ENCODE measurements at places on chromosomes 3 and 15.

DNA sequence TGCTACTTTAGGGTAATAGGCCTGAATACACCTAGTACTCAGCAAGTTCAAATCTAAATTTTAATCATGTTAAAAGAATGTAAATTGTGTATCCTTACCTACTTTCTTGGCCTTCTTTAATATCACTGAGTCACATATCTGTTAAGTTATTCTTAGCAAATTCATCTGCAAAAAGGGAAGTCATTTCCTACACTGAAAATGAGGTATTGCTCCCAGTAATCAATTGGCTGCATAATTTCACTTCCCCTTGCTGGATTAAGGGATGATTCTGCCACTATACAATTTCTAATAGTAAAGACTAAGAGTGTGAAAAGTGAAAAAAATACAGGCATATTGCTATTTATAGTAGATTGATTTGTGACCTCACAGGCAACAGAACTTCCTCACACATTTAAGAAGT, 47.8 kb downstream of the CCDC54 start:
- DNase-seq, result no peak

GRCh38 chr3:115517457-115518050, 105.8 kb upstream of the GAP43 start:
- no peak for DNase-seq

DNA sequence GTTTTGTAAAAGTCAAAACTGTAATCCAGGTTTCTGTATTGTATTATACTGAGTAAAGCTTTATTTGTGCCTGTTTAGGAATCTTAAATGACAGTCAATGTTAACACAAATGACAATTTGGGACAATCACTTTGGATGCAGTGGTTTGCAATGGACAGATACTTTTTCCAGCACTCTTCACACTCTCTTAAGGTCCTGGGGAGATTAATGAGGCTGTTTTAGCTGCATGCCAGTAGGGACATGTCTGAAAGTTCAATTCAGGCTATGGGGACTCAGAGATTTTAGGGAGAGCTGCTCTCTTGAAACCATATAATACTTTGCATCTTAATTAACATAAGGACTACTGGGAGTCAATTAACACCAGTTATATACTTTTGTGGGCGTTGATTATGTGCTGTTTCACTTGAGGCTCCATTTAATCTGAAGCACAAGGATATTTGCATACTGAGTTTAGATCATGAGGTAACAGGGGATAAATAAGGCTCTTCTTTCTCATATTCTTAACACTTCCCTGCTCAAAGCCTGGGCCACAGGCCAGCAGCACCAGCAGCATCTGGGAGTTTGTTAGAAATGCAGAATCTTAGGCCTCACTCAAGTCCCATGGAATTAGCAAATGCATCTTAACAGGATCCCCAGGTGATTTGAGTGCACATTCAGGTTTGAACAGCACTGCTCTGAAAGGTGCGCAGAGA, 972.8 kb downstream of the PLOD2 start:
- no peak for DNase-seq

DNA sequence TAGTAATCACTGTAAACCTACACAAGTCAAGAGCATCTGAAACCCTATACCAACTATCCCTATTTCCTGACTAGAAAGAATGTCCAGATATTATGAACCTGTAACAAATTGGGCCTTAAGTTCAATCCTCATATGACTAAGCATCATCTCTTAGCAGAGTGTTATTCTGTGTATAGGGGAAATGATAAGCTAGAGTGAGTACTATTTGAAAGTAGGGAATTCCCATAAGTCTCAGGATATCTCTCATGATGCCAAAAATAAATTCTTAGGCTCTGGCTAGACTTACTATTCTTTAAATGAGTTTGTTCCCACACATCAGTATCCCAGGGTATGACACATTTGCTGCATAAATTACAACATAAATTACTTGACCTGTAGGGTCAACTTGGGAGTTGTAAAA, 15.3 kb downstream of the MRPL47 start:
- DNase-seq, result no peak

DNA sequence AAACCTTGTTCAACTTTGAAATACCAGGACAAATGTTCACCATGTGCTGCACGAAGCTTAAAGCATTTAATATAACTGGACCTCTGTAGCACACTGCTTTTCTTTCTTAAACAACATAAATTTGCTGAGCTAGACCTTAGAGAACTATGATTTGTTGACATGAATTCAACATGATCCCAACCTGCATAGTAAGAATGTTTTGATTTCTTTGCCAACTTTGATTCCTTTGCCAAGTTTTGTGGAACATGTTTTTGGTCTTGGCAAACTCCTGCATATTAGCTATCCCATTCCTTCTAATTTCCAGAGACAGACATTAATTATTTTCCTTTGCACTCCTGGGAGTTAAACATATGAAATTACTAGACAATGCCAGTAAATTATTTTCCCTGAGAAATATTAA, 197.2 kb upstream of the RBMS3 start:
- no peak for DNase-seq

DNA sequence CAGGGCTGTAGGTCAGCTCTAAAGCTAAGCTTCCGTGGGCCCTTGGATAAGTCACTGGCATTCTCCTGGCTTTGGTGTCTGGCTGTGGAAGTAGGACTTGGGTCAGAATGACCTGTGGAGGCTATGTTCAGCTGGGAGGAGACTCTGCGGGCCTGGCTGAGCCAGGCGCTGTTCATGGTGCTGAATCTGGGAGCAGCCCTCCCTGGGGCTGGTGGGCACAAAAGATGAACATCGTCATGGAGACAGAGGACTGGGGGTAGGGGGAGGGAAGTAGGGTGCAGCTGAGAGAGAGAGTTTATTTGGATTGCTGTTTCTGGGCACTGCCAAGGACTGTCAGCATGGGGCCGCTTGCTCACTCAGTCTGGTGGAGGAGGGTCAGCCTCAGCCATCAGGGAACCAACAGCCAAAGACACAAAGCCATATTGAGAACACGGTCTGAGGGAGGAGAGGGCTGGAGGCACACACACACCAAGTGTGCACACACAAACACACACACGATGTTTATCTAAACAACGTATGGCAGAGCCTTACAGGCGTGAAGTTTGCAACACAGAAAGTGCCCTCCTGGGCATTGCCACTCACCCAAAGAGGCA, 120.7 kb upstream of the LINGO1 start:
- no peak for DNase-seq

DNA sequence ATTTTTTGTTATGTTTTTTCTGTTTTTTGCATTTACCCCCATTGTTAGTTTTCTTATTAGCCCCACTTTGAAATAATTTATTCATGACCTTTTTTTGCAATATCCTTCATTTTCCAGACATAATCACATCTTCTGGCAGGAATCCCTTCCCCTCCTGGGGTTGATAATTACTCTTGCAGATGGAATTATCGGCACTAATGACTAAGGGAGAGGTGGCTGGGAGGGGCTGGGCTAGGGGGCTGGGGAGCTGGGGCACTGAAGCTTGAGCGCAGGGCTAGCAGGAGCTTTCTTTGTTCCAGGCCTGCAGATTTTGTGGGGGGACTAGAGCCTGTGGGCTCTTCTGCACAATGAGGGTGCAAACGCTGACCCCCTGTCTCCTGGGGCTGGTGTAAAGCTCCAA, 77.8 kb downstream of the RAB11A start:
- no peak for DNase-seq

DNA sequence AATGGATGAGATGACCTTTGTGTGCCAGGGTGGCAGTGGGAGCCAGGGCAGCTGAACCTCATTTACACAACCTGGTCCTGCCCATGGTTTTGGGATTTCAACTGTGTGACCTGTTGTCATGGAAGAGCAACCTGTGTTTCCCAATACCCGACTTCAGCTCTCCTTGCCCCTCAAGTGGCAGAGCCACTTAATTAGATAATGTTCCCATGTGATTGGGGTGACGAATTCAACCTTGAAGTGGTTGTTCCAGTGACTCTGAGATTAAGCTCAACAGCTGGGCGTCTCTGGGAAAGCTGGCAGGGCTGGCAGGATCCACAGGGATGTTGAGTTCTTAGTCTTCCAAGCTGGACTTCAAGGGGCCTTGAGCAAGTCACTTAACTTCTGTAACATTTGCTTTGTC, 71.0 kb downstream of the THSD4 start:
- DNase-seq, result no peak

DNA sequence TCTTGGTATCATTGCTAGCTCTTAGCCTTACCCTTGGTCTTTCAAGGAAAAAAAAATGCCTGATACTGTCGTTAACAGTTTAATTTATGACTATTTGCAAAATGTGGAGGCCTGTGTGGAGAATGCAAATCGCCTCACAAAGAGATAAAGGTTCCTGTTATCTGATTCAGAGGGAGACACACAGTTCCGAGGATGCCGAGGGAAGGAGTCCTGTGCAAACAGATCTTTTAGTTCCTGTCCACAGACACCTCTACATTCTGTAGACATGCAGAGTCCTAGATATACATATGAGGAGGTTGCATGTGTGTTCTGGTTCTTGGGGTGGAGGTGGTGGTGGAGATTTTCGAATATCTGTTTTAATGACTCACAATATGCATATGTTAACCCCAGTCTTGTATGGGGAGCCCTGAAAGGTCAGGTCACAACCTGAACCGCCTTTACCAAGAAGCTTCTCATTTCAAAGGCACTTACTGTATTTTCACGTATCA, 5.7 kb downstream of the NR2F2 start:
- DNase-seq, result no peak

DNA sequence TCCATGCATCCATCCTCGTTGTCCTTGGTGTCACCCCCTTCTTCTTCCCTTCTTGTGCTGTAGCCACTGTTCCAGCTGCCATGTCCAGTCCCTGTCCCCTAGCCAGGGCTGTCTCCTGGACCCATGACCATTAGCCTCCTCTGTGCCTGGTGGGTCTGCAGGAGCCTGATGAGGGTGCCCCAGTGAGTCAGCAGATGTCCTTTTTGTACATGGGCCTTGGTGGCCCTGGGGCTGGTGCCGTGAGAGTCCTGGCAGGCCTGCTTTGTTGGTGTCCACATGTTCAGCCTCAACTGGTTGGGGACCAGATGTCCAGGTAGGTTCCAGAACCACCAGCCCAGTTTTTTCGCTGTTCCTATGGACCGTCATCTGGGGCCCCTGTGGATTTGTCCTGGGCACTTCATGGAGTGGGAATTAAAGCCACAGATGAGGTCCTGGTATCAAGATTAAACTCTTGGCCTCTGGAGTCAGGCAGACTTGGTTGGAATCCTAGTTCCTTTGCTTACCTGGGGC, 66.1 kb downstream of the FBLN2 start:
- DNase-seq, result no peak

- no peak for DNase-seq
Observed at GRCh38 chr15:86645925-86646500, 566.3 kb downstream of the AGBL1 start.

DNA sequence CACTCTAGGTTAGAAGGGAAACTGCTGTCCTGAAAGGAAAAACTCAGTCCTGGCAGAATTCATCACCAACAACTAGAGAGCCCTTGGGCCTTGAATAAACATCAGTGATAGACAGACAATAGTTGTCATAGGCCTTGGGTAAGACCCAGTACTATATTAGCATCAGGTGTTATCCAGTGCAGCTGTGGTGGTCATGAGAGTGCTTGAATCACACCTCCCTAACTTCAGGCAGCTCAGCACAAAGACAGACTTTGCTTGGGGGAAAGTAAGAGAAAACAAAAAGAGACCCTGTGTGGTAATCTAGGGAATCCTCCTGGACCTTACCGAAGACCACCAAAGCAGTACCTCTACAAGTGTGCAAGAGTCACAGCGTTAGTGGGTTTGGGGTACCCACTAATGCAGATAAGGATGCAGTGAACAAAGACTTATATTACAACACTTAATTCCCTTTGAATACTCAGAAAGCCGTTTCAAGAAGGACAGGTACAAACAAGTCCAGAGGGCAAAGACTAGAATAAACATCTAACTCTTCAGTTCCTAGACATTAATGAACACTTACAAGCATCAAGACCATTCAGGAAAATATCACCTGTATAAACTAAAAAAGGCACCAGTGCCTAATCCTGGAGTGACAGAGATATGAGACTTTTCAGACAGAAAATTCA, 332.3 kb upstream of the EPHA3 start:
- DNase-seq, result no peak

DNA sequence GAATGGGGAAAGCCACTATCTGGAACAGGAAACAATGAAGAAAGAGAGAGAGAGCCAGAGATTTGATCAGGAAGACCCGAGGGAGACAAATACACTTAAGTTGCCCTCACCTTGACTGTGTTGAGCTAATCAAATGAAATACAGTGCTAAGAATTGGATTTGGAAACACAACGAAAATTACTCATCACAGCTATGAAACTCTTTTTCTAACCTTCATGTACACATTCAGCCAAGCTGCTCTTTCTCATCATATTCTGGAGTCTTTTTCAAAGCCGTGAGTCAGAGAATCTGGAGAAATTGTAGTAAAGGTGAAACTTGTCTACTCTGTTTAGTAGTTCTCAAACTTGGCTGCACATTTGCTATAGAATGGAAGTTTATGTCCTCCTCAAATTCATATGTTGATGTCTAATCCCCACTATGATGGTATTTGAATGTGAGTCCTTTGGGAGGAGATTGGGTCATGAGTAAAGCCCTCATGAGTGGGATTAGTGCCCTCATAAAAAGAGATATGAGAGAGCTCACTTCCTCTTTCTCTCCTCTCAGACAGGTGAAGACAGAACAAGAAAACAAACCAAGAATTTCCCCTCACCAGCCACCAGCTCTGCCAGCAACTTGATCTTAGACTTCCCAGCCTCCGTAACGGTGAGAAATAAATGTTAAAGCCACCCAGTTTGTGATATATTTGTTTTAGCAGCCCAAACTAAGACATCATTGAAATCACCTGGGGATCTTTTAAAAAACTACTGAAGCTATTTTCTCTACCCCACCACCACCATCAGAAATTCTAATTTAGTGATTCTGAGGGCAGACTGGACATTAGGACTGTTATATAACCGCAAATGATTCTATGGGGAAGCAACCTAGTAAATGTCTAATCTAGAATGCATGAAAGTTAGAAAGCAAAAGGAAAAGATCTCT, 143.6 kb upstream of the GRM7 start:
- DNase-seq, result no peak

DNA sequence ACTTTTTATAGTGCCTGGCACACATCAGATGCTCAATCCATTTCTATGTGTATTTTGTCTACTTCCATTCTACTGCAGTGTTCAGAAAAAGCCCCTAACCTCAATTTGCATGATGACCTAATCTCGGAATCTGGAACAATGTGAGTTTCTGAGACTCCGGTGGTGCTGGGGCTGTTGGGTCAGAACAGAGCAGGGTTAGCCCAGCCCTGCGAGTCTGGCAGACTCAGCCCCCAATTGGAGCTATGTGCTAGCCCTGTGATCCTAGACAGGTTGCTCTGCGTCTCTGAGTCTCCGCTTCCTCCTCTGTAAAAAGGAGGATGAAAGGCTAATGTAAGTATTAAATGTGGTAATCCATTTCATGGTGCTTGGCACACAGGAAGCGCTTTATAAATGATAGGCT, 95.0 kb upstream of the ICE2 start:
- no peak for DNase-seq
